ENCODE measurements at places on chromosomes 13 and 19.

GRCh38 chr13:101265934-101266333 lies 150.4 kb downstream of the NALCN start:
- no peak for DNase-seq

DNA sequence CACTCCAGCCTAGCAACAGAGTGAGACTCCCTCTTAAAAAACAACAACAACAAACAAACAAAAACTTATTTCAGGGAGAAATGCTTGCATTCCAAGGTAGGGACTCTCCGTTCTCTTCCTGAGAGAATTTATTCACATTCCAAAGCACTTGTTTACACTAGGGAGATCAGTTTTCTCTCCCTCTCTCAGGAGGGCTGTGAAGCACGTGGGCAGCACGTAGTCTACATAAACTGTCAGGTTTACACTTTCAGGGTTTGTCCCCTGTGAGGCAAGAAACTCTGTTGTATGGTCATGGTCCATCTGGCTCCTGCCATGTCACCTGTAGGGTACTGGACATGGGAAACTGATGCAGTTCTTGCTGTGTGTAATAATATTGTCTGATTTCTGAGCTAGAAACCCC lies 31.6 kb downstream of the WDR87 start:
- no peak for DNase-seq

DNA sequence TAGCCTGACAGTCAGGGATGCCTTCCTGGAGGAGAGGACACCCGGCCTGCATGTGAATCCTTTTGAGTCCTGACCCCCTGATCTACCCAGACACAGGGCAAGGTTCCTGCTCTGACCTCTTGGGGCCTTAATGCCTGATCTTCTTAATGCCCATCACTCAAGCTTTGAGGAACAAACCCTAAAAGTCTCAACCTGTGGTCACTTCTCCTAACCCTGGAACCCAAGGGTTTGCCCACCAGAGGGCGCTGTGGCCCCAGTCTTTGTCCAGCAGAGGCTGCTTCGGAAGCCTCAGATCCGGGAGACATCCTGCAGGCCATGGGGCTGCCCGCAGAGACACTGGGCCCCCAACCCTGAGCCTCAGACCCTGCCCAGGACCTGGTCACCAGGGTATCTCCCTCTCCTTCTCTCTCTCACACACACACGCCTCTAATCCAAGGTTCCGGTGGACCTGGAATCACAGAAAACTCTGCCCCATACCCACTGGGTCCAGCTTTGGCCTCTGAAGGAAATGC lies 9.8 kb upstream of the DPF1 start:
- DNase-seq = peak; percentile 49

- no peak for DNase-seq
These were observed 76.8 kb upstream of the MEDAG start for GRCh38 chr13:30829145-30829832.

GRCh38 chr13:39016087-39016486 lies 21.8 kb downstream of the PROSER1 start:
- no peak for DNase-seq

DNA sequence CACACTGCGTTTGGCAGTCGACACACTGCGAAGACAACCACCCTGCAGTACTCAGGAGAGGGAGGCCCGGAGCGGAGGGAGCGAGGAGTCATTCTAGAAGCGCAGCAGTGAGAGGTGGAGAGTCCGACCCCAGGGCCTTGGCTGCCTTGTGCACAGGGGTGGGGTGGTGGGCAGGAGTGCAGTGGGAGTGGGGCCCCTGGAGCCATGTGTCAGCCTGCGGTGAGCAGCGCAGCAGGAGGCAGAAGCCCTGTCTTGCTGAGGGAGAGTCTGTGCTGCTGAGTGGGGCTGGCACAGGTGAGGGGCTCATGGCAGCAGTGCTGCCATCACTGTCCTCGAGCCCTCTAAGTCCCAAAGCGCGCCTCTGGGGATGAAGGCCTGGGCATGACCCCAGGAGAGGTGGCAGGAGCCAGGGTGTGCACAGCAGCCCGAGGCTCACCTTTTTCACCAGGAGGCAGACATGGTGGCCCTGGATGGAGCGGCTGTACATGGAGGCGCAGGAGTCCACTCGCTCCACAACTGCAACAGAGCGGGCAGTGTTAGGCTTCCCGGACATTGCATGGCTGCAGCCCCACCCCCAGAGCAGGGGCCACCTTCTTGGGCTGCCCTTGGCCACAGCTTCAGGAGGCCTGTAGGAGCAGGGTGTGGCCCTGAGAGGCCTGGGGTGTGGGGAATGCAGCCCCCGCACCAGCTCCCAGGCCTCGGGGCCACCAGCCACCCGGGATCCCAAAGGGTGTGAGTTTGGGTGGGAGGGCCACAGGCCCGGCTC lies 11.7 kb downstream of the IZUMO4 start:
- DNase-seq = no peak

DNA sequence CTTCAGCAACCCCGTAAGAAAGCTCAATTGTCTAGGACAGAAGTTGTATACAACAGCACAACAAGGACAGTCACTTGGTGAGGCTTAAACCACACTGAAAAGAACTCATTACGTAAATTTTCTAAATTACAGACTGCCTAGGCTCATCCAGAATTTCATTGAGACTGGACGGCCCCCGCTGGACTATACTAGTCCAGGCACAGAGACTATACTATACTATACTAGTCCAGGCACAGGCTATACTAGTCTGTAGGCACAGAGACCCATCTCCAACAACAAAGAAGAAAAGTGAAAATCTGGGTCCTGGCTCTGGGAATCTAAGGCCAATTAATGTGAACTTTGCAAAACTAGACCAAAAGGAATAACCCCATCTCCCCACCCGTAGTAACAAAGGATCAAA lies 700 bp downstream of the ZNF816 start:
- no peak for DNase-seq

GRCh38 chr13:51494156-51494555 lies 41.3 kb upstream of the INTS6 start:
- DNase-seq = no peak

- DNase-seq = no peak
These were observed 6.4 kb downstream of the ERCC2 start for GRCh38 chr19:45363861-45364459.

DNA sequence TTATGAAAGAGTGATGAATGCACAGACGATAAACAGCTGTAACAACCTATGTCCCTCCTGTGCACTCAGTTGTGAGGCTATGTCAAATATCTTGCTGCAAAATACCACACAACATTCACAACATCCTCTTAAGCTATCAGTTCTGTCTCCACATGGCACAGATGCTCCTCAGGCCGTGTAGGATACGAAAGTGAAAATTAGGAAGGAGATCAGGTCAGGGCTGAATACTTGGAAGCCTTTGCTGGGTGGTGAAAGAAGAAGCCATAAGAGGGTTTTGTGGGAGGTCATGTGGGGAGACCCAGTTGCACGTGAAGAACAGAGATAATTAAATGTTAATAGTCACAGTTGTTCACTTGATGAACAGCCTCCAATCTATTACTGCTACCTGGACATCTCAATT lies 58.9 kb downstream of the RXFP2 start:
- DNase-seq = no peak

DNA sequence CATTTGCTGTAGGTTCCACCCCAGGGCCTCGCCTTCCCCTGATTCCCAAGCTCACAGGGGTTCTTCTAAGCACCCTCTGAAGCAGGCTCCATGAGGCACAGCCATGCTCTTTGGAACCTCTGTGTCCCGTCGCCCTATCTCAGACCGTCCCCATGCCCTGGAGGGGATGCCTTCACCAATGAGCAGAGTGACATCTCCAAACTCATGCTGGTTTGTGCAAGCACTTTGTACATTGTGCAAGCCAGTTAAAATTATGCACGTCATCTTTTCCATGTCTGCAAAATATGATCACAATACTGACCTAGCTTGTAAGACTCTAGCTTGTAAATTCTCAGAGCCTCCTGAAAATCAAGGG lies 46.5 kb upstream of the RAP2A start:
- no peak for DNase-seq

DNA sequence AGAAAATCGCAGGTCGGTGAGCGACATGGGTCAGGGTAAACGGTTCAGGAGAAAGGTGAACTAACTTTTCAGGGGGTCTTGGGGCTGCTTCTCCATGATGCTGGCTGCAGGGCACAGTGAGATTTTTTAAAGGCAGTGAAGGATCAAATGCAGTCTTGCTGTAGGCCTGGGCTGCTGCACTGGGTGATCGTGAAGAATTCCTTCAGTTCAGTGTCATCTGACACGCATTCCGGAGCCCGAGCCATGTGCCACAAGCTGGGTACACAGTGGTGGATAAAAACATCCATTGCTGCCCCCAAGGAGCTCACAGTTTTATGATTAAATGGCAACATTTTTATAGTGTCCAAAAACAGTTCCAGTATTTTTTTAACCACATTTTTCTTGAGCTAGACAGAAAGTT lies 56.3 kb upstream of the GPR12 start:
- no peak for DNase-seq

GRCh38 chr13:109789262-109789661 lies 2.9 kb upstream of the IRS2 start:
- DNase-seq = no peak
